ENCODE measurements at places on chromosomes 1 and 21. TPM values are rescaled to one million over a fixed set of nuclear protein-coding genes. Genes with fewer than 3 reads are reported as not detected.

FAM110D gene
- total RNA-seq, result 2.1 TPM

ITGB2 gene
- total RNA-seq, result under 0.01 TPM

SPRR2F gene
- total RNA-seq, result not detected

SLFNL1 gene
- total RNA-seq, result 0.46 TPM

SDC3 gene
- total RNA-seq, result 4.5 TPM

LCE1A gene
- total RNA-seq, result not detected

FCMR gene
- total RNA-seq, result not detected

C1orf185 gene
- not detected for total RNA-seq

AIM2 gene
- not detected for total RNA-seq

STXBP3 gene
- total RNA-seq, result 62.6 TPM

UTP11 gene
- 57.8 TPM for total RNA-seq

TMPRSS2 gene
- not detected for total RNA-seq

CDC14A gene
- total RNA-seq, result 21.0 TPM

IL20 gene
- total RNA-seq, result not detected

PFKL gene
- 235 TPM for total RNA-seq

REN gene
- not detected for total RNA-seq

CYP4Z1 gene
- total RNA-seq, result not detected

NCF2 gene
- not detected for total RNA-seq

COL16A1 gene
- 35.6 TPM for total RNA-seq

TCEA3 gene
- total RNA-seq, result 0.91 TPM

PRDM16 gene
- total RNA-seq, result 2.7 TPM

LRRC38 gene
- total RNA-seq, result not detected

DENND2C gene
- 0.15 TPM for total RNA-seq

NR5A2 gene
- 14.3 TPM for total RNA-seq

RIMS3 gene
- 0.15 TPM for total RNA-seq

FMO2 gene
- total RNA-seq, result not detected

DSCAM gene
- not detected for total RNA-seq

OR2M3 gene
- not detected for total RNA-seq

AGMAT gene
- 2.3 TPM for total RNA-seq

RGS13 gene
- total RNA-seq, result not detected

SLC16A1 gene
- total RNA-seq, result 155 TPM

AMY1B gene
- total RNA-seq, result not detected

ZNF593OS gene
- total RNA-seq, result not detected

SLAMF9 gene
- not detected for total RNA-seq

KANK4 gene
- total RNA-seq, result not detected

GFI1 gene
- 0.15 TPM for total RNA-seq

CFHR5 gene
- not detected for total RNA-seq

LEMD1 gene
- total RNA-seq, result not detected

HES2 gene
- total RNA-seq, result 59.4 TPM

HSD11B1 gene
- 0.61 TPM for total RNA-seq

OR2L8 gene
- total RNA-seq, result 0.30 TPM

HOOK1 gene
- total RNA-seq, result not detected

SPATA1 gene
- total RNA-seq, result 1.6 TPM

NECTIN4 gene
- total RNA-seq, result 0.15 TPM

RGS4 gene
- total RNA-seq, result 235 TPM

FBXO2 gene
- 0.32 TPM for total RNA-seq

CELF3 gene
- not detected for total RNA-seq

SDF4 gene
- 78.0 TPM for total RNA-seq

AIRE gene
- total RNA-seq, result under 0.01 TPM

PLA2G4A gene
- total RNA-seq, result 10.6 TPM

GJA8 gene
- total RNA-seq, result not detected

All from epithelial cell of umbilical artery (primary cell).